SK-MEL-5 (cell line): ENCODE measurements at places on chromosomes 11 and 22. TPM values are rescaled to one million over a fixed set of nuclear protein-coding genes. Genes with fewer than 3 reads are reported as not detected.

DNA sequence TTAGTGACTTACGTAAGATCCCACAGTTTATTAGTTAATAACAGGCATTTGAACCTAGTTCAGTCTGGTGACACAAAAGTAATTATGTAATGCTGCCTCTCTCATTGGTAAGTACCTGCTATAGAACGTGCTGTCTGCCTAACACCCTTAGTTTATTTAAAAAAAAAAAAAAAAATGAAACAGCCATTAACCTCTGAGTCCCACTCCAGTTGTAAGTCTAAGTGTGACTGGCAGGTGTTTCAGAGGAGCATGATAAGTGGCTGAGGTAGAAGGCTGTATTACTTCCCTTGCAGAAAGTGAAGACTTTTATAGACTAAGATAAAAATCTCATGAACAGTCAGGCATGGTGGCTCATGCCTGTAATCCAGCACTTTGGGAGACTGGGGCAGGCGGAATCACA is 140.5 kb downstream of the TRIM44 start:
- DNase-seq: no peak

GRCh38 chr11:107018219-107018901 is at the start of gene GUCY1A2:
GUCY1A2 (minus strand) TSS chr11:107018476; CDS start chr11:107018055, 421 bp downstream.
- DNase-seq: no peak

Gene LGALS1
- total RNA-seq: 978 and 1,315 TPM in 2 replicates

DNA sequence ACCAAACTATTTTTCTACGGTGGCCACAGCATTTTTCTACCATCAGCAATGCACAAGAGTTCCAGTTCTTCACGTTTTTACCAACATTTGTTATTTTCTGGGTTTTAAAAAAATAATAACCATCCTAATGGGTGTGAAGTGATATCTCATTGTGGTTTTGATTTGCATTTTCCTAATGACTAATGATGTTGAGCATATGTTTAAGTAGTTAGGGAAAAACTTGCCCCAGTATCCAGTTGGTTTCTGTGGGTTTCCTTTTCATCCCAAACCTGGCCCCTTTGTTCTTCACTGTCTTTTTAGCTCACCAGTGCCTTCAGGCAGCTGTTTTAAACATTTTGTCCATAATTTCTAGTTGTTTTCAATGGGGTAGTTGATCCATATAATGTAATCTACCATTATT is 14.7 kb upstream of the PTS start:
- no peak for DNase-seq

- DNase-seq: peak; percentile 93
Observed at GRCh38 chr11:19071255-19071654, 10.7 kb upstream of the MRGPRX2 start.

Gene C11orf65
- 0.55 and 0.64 TPM in 2 replicates for total RNA-seq

GRCh38 chr11:123183391-123184099 is 11.5 kb downstream of the CLMP start:
- no peak for DNase-seq

Gene OR8G5
- total RNA-seq: not detected in 2 replicates

Gene TRIM77
- not detected in 2 replicates for total RNA-seq
